ENCODE measurements at places on chromosomes 6 and 20.

DNA sequence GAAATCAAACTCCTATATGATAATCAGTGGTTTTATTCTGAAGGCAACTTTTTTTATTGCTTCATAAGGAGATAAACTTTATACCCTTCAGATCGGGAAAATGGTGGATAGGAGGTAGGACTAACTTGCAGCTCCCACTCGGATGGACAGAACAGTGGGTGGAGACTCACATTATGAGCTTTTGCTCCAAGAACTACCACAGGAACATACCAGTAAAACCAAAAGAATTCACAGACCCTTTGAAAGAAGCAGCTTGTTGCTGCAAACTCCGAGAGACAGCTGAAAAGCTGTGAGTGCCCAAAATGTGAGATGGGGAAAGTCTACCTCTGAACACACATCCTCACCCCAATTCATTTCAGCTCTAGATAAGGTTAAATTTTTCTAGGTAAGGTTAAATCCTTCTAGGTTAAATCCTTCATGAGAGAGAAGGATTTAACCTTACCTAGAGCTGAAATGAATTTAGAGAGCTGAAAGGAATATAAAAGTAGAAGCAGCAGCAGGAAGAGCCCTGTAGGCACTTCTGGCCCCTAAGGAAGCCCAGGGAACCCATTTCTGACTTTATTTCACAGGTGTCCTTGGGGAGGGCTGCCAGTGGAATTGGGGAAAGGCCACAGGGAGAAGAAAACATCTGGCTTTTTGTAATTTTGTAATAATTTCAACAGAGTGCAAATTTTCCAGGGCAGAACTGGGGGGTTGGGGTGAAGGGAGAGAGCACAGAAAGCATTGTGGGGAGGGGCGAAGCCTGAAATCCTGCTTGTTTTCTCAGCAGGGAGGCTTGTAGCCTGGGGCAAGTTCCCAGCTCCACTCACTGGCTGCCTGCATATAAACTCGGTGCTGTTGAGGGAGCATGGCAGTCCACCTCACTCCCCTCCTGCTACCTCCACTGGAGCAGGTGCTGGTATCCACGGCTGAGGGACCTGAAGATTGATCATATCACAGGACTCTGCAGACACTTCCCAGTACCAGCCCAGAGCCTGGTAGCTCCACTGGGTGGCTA lies 65.9 kb upstream of the HCRTR2 start:
- H3K4me1 ChIP-seq: no peaks in the 10 kb centered on the region
- DNase-seq: no peak
- no peaks in the 10 kb centered on the region for H3K36me3 ChIP-seq
- H3K27me3 ChIP-seq: no peaks in the 10 kb centered on the region
- H3K4me3 ChIP-seq: no peak overlapping the region

DNA sequence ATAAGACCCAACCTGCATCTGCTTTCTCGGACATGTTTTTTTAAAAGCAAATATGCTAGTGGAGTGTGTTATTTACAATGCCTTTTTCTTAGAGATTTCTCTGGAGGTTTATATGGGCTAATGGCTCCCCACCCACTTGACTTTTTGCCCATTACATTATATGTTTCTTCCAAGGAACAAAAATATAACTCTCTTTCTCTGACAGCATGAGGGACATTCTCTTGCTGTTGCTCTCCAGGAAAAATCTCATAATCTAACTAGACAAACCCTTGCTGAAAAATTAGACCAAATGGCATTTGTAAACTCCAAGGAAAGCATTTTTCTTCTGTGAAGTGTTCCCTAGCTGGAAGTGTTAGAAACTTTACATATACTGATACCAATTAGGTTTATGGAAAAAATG lies 213.7 kb downstream of the PRL start:
- H3K4me3 ChIP-seq: no peak overlapping the region
- no peak for DNase-seq
- H3K36me3 ChIP-seq: no peaks in the 10 kb centered on the region
- no peaks in the 10 kb centered on the region for H3K4me1 ChIP-seq
- no peak overlapping the region for H3K27ac ChIP-seq

DNA sequence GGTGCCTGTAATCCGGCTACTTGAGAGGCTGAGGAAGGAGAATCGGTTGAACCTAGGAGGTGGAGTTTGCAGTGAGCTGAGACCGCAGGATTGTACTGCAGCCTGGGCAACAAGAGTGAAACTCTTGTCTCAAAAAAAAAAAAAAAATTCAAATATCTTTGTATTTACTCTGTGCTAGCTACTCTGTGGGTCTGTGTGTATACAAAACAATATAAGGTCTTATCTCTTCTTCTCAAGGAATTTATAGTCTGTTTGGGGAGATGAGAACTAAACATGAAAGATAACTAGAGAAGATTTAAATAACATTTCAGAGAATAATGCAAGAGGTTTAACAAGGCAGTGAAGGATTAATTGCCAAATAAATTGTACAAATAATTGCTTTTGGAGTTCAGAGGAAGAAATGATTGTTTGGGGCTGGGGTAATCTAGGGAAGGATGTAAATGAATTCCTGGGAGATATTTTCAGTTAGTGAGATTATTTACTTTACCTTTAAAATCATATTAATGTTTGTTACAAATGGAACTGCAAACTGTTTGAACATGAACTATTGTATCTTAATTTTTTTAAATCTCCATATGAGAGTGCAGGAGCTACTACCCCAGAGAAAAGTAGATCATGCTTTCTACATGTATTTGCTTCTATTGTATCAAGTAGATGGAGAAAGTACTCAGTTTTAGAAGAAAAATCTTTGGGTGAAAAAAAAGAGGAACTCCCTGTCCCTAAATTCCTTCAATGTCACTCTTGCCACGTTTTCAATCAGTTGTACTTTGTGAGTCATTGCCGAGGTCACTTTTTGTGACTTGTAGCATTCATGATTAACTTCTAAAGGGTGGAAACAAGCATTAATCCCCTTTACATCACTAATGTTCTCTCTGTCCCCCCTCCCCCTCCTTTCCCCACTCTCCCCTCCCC lies 39.0 kb downstream of the NCOA3 start:
- no peaks in the 10 kb centered on the region for H3K36me3 ChIP-seq
- peaks cover 63% of the 10 kb centered on the region for H3K4me1 ChIP-seq
- H3K4me3 ChIP-seq: no peak overlapping the region
- H3K27me3 ChIP-seq: no peaks in the 10 kb centered on the region

DNA sequence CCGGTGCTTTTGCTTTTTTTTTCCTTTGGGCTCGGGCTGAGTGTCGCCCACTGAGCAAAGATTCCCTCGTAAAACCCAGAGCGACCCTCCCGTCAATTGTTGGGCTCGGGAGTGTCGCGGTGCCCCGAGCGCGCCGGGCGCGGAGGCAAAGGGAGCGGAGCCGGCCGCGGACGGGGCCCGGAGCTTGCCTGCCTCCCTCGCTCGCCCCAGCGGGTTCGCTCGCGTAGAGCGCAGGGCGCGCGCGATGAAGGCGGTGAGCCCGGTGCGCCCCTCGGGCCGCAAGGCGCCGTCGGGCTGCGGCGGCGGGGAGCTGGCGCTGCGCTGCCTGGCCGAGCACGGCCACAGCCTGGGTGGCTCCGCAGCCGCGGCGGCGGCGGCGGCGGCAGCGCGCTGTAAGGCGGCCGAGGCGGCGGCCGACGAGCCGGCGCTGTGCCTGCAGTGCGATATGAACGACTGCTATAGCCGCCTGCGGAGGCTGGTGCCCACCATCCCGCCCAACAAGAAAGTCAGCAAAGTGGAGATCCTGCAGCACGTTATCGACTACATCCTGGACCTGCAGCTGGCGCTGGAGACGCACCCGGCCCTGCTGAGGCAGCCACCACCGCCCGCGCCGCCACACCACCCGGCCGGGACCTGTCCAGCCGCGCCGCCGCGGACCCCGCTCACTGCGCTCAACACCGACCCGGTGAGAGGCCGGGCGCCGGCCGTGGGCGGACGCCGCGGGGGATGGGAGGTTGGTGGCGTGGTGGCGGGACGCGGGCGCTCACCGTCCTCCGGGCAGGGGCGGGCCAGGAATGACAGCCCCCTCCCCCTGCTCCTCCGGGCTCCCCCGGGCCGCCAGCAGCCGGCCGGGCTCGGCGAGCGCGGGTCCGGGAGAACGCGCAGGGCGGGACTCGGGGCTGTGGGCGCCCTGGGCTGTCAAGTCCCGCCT lies 606 bp downstream of the ID4 start:
- DNase-seq: no peak
- H3K27ac ChIP-seq: peak overlapping the region; percentile 92
- no peaks in the 10 kb centered on the region for H3K4me1 ChIP-seq

DNA sequence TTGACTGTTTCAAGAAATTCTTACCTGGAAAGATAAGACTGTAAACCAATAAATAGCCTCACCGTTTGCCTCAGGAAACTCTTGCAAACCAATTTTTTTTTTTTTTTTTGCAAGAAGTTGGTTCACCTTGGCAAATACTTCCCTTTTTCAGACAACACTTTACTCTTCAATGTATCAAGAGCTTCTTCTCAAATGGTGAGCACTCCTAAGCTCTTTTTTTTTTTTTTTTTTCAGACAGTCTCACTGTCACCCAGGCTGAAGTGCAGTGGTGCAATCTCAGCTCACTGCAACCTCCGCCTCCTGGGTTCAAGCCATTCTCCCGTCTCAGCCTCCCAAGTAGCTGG lies 22.7 kb upstream of the SNTA1 start:
- H3K27me3 ChIP-seq: no peaks in the 10 kb centered on the region
- H3K36me3 ChIP-seq: no peaks in the 10 kb centered on the region

DNA sequence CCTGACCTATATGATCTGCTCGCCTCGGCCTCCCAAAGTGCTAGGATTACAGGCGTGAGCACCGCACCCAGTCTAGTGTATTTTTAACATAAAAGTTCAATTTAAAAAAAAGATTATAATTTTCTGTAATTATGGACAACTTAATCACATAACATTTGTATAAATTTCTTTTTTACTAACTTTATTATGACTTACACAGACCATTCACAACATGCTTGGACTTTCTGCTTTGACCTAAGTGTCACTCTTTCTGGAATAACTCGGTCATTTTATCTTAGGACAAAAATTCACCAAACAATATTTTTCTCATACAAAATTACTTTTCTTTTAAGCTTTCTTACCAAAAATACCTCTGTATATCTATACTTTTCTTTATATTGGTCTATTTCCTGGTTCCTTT lies 15.4 kb upstream of the IL22RA2 start:
- no peaks in the 10 kb centered on the region for H3K36me3 ChIP-seq
- no peaks in the 10 kb centered on the region for H3K27me3 ChIP-seq
- no peak overlapping the region for H3K27ac ChIP-seq

GRCh38 chr6:24506814-24507520 lies 12.2 kb downstream of the ALDH5A1 start:
- no peak overlapping the region for H3K27ac ChIP-seq
- DNase-seq: no peak
- H3K27me3 ChIP-seq: no peaks in the 10 kb centered on the region
- no peak overlapping the region for H3K4me3 ChIP-seq
- H3K36me3 ChIP-seq: peaks cover 28% of the 10 kb centered on the region

DNA sequence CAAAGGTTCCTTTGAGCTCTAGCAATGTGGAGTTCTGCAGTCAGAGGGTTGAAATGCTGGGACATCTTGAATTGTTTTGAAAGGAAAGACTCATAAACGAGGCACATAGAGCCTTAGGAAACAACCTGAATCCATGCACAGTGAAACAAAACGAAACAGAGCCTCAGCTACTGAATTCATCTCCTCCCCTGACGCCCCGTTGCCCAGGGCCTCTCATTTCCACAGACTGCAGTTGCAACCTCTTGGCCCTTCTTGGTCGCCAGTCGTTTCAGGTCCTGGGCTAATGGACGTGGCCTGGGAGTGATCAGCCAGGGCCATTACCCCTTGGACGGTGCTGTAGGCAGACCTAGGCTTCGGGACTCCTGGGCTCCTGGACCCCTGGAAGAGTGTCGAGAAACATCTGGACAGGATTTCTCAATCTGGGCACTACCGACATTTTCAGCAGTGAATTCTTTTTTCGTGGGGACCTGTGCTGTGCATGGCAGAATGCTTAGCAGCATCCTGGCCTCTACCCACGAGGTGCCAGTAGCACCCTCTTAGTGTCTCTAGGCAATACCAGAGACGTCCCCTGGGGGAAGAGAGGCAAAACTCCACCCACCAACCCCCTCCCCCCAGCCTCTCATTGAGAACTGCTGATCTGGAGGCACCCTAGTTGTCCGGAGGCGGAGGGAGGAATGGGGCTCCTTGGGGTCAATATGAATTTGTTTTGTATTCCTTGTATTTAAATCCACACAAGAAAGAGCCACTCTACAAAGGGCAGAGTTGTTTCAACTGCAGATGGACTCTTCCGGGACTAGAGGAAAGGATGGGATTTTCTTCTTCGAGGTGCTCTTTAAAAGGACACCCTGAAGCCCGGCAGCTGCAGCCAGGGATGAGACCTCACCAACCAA lies 50.2 kb downstream of the TMEM242 start:
- H3K36me3 ChIP-seq: no peaks in the 10 kb centered on the region
- H3K27me3 ChIP-seq: no peaks in the 10 kb centered on the region
- no peak for DNase-seq
- H3K4me3 ChIP-seq: no peak overlapping the region
- peak overlapping the region; percentile 82 for H3K27ac ChIP-seq
- H3K4me1 ChIP-seq: peaks cover 26% of the 10 kb centered on the region

DNA sequence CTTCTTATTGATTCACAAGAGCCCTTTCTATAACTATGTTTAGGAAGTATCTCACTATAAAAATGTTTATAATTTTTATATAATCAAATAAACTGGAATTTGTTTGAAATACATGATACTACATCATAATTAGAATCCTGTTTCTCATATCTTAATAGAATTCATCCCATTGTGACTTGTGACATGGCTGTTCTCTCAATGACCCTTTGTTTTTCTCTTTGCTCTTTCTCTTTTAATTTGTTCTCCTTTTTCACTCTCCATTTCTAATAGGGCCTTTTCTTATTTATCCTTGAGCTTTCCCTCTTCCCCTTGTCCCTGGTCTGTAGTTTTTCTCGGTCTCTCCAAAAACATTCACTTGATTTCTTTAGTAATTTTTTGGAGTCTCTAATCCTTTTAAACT lies 111.3 kb downstream of the ADGRB3 start:
- H3K36me3 ChIP-seq: no peaks in the 10 kb centered on the region
- no peak overlapping the region for H3K27ac ChIP-seq
- H3K4me1 ChIP-seq: no peaks in the 10 kb centered on the region
- DNase-seq: no peak
- no peak overlapping the region for H3K4me3 ChIP-seq

GRCh38 chr6:145953200-145953599 lies 11.0 kb downstream of the SHPRH start:
- no peak overlapping the region for H3K27ac ChIP-seq
- peaks cover 42% of the 10 kb centered on the region for H3K36me3 ChIP-seq
- no peaks in the 10 kb centered on the region for H3K4me1 ChIP-seq
- no peak overlapping the region for H3K4me3 ChIP-seq
- H3K27me3 ChIP-seq: no peaks in the 10 kb centered on the region

GRCh38 chr20:53677447-53678314 lies 84.0 kb upstream of the ZNF217 start:
- no peaks in the 10 kb centered on the region for H3K36me3 ChIP-seq
- peaks cover 29% of the 10 kb centered on the region for H3K4me1 ChIP-seq
- H3K27ac ChIP-seq: peak overlapping the region; percentile 53

Measured in right atrium auricular region (tissue), 2 donors.